ENCODE measurements at places on chromosomes 2 and 18.
A peak's percentile ranks its signal among the peaks of the same experiment; 100 is the strongest.

- DNase-seq: no peak
Measured at GRCh38 chr2:9745153-9745899, 97.9 kb upstream of the TAF1B start.

DNA sequence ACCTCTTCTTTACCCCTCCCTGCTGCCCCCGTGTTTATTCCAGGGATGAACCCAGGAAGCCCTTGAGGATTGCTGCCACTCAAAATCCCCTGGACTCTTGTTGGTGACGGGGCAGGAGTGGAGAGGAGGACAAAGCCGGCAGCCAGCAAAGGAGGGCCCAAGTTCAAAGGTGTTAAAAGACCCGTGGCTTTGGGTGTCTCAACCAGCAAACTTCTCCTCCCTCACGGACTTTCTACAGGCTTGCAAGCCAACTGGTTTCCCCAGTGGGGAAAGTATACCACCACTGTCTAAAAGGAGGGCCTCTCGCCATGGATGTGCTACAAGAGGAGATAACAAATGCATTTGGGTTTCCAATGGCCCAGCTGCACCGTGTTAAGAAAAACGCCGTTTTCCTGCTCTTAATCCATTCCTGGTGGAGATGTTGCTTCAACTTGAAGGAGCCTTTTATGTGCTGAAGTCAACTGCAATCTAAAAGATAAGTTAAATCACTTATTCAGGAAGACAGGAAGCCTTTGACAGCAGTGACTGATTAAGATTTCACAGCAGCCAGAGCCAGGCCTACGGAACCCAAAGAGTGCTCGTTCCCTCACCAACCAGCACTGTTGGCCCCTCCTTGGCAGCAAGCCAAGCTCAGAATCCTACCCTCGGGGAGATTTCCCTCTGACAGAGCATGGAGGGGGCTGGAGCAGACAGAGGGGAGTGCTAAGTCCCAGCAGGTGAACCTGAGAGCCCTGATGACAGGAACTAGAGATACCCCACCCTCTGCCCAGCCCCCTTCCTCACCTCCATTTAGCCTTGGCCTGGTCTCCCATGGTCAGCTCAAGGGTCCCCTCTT, 57.8 kb downstream of the ZBTB7C start:
- no peak for DNase-seq

DNA sequence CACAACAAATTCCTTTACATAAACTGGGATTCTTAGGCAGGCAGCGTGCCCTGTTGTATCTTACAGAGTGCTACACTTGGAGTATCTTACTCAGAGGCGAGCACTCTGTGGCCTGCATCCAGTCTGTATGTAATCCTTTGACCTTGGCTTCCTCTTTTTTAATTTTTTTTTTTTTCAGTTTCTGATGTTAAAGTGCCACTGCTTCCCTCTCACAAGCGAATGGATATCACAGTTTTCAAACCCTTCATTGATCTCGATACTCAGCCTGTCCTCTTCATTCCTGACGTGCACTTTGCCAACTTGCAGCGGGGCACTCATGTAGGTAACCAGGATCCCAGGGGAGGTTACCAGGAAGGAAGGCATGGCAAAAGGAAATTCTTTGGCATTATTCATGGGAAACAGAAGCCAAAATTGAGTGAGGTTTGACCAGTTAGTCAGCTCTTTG, 40.4 kb downstream of the GRHL1 start:
- DNase-seq: peak; percentile 20

- DNase-seq: no peak
Measured at GRCh38 chr18:28075501-28075900, 101.4 kb downstream of the CDH2 start.

- DNase-seq: no peak
Measured at GRCh38 chr2:38013158-38013752, 62.7 kb downstream of the CYP1B1 start.

DNA sequence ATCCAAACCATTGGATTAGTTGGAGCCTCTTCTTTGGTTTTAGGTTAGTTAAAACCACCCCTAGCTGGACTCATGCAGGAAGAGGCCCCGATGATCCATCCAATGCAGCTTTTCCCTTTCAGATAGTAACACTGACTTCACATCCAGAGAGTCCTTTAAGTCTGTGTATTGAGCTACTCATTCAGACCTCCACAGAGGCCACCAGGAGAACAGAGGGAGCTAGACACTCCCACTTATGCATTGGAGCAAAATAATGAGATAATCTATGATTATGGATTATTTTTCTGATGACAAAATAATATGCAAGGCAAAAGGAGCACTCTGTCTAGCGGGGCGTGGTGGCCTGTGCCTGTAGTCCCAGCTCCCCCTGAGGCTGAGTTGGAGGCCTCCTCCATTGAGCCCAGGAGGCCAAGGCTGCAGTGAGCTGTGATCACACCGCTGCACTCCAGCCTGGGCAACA, 1.6 kb upstream of the ROCK2 start:
- DNase-seq: peak; percentile 32

DNA sequence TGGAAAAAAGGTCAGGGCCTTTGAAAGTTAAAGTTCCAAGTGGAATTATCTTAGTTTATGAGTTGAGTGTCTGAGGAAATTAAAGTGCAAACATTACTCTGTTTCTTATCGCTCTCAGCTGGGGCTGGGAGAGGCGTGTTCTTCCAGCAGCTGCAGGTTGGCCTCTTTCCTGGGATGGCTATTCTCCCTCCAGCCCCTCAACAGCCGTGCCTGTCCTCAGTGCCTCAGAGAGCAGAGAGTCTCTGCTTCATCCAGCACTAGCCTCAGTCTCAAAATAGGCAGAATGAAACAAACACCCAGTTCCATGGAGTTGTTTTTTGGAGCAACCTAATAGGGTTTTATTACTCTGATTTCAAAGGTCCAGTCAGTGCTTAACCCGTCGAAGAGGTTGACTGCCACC, 298.1 kb downstream of the GALR1 start:
- no peak for DNase-seq

GRCh38 chr2:189702071-189702470, 27.6 kb downstream of the ANKAR start:
- peak; percentile 64 for DNase-seq

GRCh38 chr2:80078290-80079036, 226.1 kb downstream of the LRRTM1 start:
- no peak for DNase-seq

GRCh38 chr18:22228976-22229375, 59.6 kb downstream of the GATA6 start:
- DNase-seq: no peak

DNA sequence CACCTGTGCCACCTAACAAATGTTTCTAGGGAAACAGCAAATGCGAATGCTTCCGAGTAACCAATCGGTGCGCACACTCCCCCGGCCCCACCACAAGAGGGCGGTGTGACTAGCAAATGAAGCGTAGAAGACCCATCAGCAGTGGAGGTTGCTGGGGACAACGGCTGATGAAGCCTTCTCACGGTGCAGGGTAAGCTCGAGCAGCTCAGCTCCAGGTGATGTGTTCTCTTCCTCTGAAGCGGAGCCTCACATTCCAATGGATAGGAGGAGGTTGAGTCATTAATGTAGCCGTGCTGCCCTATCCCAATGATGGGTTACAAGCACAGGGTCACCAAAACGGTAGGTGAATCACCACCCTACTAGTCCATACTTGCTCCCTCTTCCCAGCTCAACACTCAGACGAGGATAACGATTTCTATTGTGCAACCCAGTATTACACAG, 127.6 kb upstream of the TWIST2 start:
- DNase-seq: peak; percentile 70

GRCh38 chr2:55856936-55857335, 66.6 kb downstream of the EFEMP1 start:
- DNase-seq: no peak

DNA sequence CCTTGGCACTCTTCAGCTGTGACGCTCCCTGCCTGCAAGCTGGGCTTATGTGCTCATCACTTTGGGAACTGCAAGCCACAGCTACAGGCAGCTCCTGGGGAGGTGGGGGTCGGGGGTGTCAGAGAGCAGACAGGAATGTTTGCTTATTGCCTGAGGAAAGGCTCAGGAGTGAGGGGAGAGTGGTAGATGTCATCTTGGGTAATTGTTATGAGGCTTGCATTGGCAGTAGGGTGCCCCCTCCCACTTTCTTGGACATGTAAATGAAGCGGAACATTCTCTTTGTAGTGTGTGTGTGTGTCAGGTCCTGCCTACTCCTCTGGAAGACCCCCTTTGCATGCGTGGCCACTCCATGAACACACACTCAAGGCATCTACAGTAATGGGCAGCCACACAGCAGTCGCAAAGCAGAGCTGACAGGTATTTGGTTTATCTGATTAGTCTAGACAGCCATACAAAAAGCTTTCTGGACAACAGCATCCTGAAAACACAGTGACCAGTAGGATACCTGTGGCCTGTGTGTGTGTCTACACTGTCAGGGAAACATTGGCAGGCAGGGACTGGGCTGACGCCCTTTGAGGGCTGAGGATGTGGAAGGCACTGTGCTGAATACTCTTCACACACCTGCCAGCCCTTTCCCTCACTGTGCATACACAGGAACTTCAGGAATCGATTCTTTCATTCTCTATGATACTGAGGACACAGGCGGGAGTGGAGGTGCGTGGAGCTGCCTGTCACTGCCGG, 17.1 kb upstream of the MC2R start:
- no peak for DNase-seq
